ENCODE measurements at places on chromosomes 2 and 18.

DNA sequence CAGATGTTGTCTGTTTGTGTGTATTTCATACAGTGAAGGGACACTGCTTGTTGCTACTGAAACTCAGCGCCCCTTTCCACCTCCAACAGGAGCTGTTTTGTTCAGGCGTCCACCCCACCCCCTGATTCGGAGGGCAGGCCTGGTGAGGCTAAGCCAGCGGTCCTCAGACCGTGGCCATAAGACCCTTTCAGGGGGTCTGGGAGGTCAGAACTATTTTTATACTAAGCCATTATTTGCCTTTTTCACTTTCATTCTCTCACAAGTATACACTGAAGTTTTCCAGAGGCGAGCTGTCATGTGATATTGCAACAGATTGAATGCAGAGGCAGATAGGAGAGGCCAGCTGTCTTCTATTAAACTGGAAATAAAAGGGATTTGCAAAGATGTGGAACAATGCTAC, 39.7 kb upstream of the IGFBP5 start:
- no peak for DNase-seq

GRCh38 chr2:122237450-122237849, 482.0 kb downstream of the TSN start:
- DNase-seq = no peak

DNA sequence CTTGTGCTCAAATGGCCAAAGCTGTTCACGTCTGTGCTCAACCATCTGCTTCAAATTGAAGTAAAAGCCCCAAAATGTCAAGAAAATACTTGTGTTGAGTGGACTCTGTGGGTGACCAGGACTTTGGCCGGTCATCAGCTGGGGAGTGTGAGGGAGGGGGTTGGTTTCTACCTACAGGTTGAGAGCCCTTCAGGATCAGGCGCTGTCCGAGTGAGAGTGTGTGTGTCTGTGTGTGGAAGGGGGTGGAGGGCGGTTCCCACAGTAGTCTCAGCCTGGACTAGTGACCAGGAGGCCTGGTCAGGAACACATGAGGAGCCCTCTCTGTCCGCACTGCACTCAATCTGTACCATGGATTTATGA, 34.2 kb downstream of the ATOH8 start:
- DNase-seq = no peak

GRCh38 chr2:37866171-37866934, 58.7 kb upstream of the RMDN2 start:
- DNase-seq = no peak

DNA sequence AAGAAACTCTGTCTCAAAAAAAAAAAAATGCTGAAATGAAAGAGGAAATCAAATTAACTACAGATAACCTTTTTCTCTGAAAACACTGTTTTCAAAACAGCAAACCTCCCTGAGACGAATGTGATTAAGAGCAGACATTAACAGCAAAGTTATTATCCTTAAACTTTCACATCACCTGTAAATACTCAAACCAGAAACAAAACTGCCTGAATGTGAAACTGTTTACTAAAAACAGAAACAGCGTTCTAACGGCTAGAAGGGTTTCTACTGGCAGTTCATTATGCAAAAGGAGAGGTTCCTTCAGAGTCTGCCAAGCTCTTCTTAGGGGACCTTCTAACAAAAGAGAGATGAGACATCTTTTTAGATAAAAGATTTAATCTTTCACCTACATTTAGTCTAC, 45.9 kb downstream of the PNO1 start:
- DNase-seq = no peak

GRCh38 chr2:14577843-14578242, 54.7 kb upstream of the LRATD1 start:
- DNase-seq = no peak

GRCh38 chr2:11711751-11712150, 34.7 kb upstream of the LPIN1 start:
- DNase-seq = no peak

GRCh38 chr18:62781893-62782292, 66.6 kb downstream of the PHLPP1 start:
- peak; percentile 81 for DNase-seq

- peak; percentile 47 for DNase-seq
These were observed 611 bp downstream of the NOL10 start for GRCh38 chr2:10688921-10689807.

- DNase-seq = no peak
These were observed 34.0 kb upstream of the STRN start for GRCh38 chr2:37000318-37000717.

GRCh38 chr2:36677386-36677785, 19.1 kb upstream of the VIT start:
- DNase-seq = no peak

GRCh38 chr2:120219766-120220165, 3.4 kb downstream of the TMEM185B start:
- no peak for DNase-seq

GRCh38 chr18:61953161-61953560, 60.4 kb upstream of the RNF152 start:
- DNase-seq = no peak

GRCh38 chr2:201406077-201406662, 45.1 kb downstream of the TRAK2 start:
- DNase-seq = peak; percentile 12

DNA sequence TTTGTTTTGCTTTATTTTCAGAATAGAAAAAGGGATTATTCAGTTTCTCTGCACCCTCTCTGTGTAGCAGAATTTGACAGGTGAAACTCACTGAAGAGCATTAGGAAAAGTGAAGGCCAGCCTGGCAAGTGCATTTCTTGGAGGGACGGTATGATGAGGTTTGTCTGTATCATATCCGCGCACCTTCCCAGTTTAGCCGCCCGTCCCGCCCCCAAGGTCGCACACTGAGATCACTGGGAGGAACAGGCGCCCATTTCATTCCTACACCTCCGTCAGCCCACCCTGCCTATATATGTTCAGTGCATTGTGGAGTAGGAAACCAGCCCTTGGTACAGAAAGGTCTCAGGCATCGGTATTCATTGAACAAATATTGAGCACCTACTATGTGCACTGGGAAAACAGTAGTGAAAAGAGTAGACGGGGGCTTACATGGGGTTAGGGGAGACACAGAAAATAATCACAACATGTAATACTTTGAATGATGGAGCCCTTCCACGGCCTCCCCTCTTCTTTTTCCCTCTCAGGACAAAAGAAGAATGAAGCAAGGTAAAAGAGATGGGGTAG, 678 bp upstream of the FECH start:
- peak; percentile 74 for DNase-seq

- DNase-seq = no peak
These were observed 89.0 kb upstream of the ACSL3 start for GRCh38 chr2:222771832-222772231.

DNA sequence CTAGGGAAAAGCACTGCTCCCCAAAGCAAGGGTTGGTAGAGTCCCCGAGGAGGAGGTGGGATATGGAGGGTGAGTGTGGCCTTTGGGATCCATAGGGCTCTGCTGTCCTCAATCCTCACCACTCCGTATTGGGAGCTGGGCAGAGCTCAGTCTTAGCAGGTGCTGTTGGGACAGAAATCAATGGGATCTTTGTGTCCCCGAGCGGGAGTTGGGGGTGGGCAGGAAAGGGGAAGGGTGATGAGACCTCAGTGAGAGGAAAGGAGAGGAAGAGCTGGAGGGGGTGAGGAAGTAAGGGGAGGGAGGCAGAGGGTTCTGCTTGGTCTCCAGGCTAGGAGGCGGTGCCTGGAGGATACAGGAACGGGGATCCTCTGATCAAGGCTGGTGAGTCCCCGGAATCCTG, 2.6 kb downstream of the ASIC4 start:
- no peak for DNase-seq

GRCh38 chr18:79851950-79852349, 54.2 kb downstream of the KCNG2 start:
- no peak for DNase-seq

DNA sequence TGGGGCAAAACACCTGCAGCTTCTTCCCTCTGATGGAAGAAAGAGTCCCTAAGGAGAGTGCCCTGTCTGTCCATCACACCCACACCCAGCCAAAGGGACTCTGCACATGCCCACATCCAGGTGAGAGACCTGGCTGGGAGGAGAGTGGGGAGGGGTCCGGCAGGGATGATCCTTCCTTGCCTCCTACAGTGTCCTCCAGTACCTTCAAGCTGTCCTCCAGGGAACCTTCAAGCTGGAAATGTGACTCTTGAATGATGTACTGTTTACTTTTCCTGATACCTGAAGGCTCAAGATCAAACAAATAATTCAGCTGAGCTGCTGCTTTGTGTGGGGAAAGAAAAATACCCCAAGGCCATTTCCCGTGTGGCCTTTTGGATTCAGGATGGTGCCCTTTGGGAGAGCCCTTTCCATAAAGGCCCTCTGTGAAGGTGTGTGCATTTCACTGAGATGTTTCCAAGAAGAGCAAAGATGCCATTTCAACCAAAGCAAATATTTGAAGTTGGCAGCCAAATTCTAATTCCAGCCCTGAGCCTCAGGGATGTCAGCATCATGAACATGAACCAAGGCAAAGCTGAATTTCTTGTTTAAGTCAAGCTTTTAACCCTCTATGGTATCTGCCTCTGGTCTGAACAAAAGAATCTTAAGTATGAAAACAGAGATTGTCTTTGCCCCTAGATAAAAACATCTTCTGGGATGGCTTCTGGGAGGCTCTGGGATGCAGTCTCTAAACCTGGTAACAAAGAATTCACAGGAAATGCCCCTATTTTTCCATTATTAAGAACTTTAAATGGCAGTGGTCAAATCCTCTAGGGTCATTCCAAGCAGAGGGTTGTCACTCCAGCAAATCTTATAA, 11.1 kb downstream of the EVA1A start:
- DNase-seq = peak; percentile 10

DNA sequence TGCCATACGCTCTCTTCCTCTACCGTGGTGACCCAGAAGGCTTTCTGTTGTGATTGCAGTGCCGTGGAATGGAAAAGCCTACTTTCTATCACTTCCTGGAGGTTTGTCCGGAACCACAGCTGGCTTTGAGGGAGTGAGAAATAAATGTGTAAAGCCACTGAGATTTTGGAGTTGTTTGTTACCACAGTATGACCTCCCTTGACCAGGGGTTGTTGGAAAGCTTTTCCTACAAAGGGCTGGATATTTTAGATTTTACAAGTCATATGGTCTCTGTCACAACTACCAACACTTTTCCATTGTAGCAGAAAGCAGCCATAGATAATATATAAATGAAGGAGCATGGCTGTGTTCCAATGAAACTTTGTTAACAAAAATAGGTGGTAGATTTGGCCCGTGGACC, 70.3 kb downstream of the VAPA start:
- no peak for DNase-seq

DNA sequence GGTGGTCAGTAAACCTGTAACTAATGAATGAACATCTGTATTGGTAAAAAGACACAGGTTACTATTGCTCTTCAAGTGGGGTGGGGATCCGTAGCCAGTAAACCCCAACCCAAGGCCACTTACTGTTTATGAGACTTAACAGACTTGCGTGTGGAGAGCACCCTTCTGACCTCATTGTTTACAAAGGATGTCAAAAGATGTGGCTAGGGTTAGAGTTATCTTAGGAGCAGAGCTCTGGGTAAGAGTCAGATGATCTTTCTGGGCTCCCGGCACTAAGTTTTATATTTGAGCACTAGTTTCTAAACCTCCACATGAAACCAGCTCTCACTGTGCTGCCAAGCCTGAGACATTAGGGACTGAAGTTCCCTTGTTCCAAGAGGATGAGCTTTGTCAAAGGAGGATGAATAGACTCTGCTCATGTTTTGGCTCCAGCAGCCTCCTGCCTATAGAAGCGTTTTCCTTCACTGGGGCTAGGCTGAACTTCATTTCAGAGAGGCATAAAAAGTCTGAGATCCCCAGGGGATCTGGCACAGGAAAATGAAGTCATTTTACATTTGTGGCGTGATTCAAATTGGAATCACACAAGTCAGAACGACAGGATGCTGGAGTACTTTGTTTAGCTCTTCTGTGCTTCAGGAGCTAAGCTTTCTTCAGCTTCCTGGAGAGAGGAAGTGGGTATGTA, 403.1 kb upstream of the TRIB2 start:
- no peak for DNase-seq

GRCh38 chr2:203808046-203808750, 59.4 kb upstream of the CTLA4 start:
- DNase-seq = no peak

Data from DMS53 (cell line).